Stimulated activated CD8-positive, alpha-beta memory T cell treated with anti-CD3 and anti-CD28 coated beads, Interleukin-12 subunit alpha, Interleukin-12 subunit beta, amount 100 ng/mL, for 4 hours (primary cell): ENCODE measurements at places on chromosomes 16 and 17.

DNA sequence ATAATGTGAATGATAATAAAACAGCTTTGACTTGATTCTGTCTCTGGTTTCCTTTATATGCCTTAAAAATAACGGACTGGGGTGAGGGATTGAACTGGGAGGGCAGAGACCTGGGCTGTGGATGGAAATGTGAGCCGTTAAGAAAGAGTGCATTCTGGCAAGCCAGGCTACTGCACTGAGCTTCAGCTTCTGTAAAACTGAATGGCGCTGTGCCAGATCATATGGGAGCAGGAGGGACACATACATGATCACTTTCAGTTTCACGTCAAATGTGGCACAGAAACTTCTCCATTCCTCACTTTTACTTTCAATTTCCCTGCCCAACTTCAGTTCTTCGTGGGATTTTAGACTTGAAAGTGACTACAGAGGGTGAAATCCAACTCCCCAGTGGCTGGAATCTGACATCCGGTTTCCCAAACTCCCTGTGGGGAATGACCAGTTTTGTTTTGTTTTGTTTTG lies 1.1 kb downstream of the MT2A start:
- DNase-seq = peak; percentile 21

GRCh38 chr16:48124266-48124665 lies 31.5 kb downstream of the ABCC12 start:
- no peak for DNase-seq

DNA sequence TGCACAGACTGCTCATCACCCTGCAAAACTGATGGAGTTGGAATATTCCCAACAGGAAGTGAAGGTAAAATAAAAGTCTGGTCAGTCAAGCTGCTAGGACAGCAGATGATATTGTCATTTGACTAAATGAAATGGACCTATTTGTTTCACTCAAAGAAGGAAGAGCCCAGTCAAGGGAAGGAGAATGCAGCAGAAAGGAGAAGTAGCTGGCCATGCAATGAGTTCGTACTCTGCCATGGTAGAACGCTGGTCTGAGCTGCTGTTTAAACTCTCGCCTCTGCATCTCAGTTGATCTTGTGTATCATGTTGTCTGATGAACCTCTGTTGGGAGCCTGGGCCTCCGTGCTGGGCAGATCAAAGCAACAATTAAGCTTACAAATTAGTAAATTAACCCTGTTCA lies 15.6 kb upstream of the YPEL2 start:
- no peak for DNase-seq

DNA sequence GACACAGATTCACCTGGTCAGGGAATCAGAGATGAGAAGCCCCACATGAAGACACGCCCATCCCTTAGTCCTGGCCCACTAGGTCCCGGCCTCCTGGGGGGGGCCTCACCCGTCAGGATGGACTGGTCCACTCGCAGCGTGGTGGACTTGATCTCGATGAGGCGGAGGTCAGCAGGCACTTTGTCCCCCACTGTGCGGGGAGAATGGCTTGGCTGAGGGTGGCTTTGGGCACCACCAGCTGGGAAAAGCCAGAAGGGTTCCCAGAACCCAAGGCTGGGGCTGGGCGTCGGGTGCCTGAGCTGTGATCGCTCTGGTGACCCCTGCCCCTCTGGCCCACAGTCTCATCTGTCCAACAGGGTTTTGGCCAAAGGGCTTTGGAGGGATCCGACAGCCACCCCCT lies 13.7 kb downstream of the ATP2A3 start:
- no peak for DNase-seq
